Epithelial cell of proximal tubule (primary cell): ENCODE measurements at places on chromosomes 3 and 15. TPM values are rescaled to one million over a fixed set of nuclear protein-coding genes. Genes with fewer than 3 reads are reported as not detected.

The PRSS50 gene
- not detected in 2 replicates for total RNA-seq

The NR2E3 gene
- not detected in 2 replicates for total RNA-seq

The CELF6 gene
- not detected in 2 replicates for total RNA-seq

The GNAT1 gene
- total RNA-seq: not detected in 2 replicates

The PEX11A gene
- 3.5 and 4.5 TPM in 2 replicates for total RNA-seq

The WNT5A gene
- total RNA-seq: 4.4 and 12.5 TPM in 2 replicates

The PLCH1 gene
- total RNA-seq: 3.1 and 3.2 TPM in 2 replicates

The CD47 gene
- total RNA-seq: 81.0 and 141 TPM in 2 replicates

The IL5RA gene
- not detected in 2 replicates for total RNA-seq

The SPINT1 gene
- total RNA-seq: 159 and 319 TPM in 2 replicates

The ECE2 gene
- total RNA-seq: not detected in 2 replicates

The SLC51B gene
- total RNA-seq: not detected in 2 replicates

The SLC9C1 gene
- not detected in 2 replicates for total RNA-seq

The CFAP161 gene
- 0.07 TPM in 1 of 2 replicates, not detected in the other for total RNA-seq

The FANCD2OS gene
- total RNA-seq: not detected in 2 replicates

The GOLGA8G gene
- not detected in 2 replicates for total RNA-seq

The RARRES1 gene
- total RNA-seq: 9.8 and 10.4 TPM in 2 replicates

The SH2D7 gene
- not detected in 2 replicates for total RNA-seq

GRCh38 chr3:112115161-112115739 is 17.8 kb downstream of the GCSAM start:
- no peak for DNase-seq

DNA sequence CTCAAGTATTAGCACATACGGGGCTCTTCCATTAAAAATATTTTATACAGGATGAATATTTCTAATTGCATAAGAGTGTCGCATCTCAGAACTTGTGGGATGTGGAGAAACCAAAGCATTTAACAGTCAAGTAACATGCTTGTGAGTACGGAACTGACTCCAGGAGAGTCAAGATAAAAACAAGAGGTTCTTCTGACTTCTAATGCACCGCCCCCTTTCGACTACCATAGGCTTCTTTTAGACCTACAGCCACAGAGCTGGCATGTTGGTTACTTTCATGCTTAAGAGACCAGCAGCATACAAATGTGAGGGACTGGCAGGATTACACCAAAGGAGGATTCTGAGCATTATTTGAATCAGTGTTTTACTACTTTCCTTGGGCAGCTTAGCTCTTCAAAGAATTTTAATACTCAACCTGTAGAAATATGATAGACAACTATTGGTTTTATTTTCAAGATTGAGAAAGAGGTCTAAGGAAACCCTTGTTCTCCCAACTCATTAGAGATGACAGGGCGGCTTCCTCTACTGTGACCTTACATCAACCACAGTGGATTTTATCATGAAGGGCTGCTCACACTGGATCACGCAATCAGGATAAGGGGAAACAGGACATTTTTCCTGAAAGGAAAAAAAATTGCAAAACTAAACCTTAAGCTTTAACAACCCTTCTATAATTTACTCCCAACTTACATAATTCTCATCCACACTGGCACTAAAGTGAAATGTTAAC is 14.0 kb downstream of the ETV5 start:
- DNase-seq: no peak

DNA sequence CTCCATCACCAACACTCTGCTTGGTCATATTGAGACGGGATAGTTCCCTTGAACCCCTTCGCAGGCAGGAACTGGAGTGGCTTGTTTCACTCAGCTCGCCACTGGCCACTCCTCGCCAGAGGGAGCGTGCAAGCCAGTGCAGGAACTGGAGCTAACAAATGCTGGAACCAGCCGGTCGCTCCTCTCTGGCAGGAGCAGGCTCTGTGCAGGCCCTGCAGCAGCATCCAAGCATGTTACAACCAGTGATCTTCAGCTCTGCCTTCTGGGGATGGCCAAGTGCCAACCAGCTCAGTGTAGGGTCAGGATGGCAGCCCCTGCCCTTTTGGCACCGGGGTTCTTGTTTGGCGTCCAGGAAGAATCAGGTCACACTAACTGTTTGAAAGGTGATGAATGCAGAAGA is 329.0 kb upstream of the AZI2 start:
- no peak for DNase-seq

GRCh38 chr3:62873451-62873760 is 1.8 kb downstream of the CADPS start:
- no peak for DNase-seq

GRCh38 chr15:62972814-62973213 is 69.7 kb upstream of the TPM1 start:
- peak; percentile 72 for DNase-seq

- DNase-seq: peak; percentile 50
These were observed 118.3 kb downstream of the TIGIT start for GRCh38 chr3:114411811-114412803.

GRCh38 chr3:82132210-82133069 is 371.0 kb upstream of the GBE1 start:
- peak; percentile 48 for DNase-seq

- DNase-seq: no peak
These were observed 654.4 kb upstream of the ADAMTS9 start for GRCh38 chr3:65342084-65342683.

DNA sequence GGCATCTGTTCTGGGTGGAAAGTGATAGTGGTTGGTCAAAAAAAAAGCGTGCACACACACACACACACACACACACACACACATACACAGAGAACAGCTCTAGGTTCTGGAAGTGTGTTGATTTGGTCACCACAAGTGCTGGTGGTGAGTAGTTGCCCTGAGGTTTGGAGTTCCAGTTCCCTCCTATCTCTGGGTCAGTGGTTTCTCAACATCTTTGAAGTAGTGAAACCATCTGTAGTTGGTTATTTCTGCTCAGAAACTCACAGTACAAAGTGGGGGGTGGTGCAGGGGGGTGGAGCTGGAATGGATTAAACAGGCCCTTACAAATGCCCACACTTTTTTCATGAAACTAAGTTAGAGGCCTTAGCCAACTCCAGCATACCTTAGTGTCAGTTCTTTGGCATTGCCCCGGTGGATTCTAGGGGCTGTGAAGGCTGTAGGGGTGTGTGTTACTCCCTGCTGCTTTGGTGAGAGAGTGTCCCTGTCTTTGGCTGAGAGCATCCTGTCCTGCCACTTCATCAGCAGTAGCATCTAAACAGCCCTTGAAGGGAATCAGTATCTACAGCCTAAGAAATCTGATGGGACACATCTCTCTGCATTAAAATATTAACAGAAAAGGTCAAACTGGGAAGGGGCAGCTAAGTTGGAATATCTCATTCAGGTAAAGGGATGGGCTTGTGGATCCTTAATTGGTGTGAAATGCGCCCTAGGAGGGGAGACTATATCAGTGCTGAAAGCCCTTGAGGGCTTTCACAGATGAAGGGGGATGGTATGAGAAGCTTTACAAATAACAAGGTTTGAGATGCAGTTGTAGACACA is 20.6 kb downstream of the SMAD3 start:
- DNase-seq: peak; percentile 59

GRCh38 chr3:115676336-115676735 is 53.0 kb downstream of the GAP43 start:
- no peak for DNase-seq

GRCh38 chr15:92655178-92655995 is at the start of gene FAM174B:
TSS of gene FAM174B (minus strand) at chr15:92655775.
- DNase-seq: no peak

- DNase-seq: no peak
These were observed 1.3 kb upstream of the SPTSSB start for GRCh38 chr3:161372321-161373260.

DNA sequence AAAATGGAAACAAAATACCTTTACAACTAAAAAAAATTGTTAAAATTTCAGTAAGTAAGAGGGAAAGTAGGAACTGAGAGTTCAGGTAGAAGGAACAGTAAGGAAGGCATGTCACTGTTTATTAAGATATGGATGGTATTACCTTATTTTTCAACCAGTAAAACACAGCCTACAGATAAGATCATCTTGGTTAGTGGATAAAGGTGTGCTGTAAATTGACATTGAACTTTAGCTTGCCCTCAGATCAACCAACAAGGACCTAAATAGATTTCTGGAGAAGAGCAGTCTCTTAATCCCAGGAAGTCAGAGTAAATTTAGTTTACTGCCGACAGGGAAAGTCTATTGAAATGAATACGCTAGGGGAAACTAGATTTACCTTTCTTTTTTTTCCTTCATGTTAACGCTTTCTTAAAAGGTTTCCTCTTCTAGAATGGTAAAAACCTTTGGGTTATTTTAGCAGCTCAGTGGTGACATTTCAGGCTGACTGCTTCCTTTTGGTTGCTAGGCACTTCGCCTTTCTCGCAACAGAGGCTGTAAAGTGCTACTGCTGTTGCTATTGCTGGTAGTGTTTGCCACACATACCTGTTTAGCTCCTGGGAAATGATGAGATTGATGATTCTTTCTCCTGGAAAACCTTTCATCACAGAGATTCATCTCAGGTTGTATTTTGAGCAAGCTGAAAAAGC is 12.9 kb downstream of the DZIP3 start:
- DNase-seq: no peak

GRCh38 chr3:168828536-168828935 is 732.8 kb upstream of the GOLIM4 start:
- DNase-seq: no peak

GRCh38 chr3:144942093-144942837 is 970.6 kb downstream of the DIPK2A start:
- DNase-seq: no peak

DNA sequence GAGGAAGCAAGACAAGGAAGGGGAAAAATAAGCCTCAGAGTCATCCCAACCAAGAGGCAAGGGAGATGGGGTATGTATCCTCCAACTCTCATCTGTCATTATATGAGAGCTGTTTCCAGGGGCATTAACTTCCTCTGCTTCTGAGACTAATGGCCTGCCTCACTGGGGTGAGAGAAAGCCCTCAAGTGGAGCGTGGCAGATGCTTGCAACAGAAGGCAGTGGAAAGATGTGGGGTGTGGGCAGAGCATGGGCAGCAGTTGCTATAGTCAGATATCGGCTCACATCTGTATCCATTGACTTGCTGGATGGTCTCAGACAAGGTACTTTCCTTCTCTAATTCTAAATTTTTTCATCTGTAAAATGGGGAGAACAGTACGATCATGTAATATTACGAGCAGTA is 81.7 kb upstream of the PLCL2 start:
- no peak for DNase-seq

DNA sequence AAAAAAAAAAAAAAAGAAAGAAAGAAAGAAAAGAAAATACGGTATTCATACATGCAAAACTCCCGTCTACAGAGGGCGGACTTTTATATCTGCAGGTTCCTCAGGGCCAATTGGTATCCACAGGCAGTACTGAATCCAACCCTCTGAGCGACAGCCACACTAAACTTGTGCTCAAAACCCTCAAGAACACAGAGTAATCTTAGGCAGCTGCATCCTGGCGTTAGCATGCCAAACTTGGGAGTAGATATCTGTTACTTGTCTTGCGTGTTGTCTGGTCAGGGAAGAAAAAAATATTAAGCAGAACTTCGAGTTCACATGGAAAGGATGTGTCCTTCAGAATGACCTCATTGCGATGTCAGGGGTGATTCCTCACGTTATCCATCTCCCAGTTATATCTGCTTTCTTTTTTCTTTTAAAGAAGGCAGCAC is 12.8 kb downstream of the SNAP23 start:
- no peak for DNase-seq

GRCh38 chr15:41937568-41937923 is 34.8 kb downstream of the EHD4 start:
- DNase-seq: no peak

DNA sequence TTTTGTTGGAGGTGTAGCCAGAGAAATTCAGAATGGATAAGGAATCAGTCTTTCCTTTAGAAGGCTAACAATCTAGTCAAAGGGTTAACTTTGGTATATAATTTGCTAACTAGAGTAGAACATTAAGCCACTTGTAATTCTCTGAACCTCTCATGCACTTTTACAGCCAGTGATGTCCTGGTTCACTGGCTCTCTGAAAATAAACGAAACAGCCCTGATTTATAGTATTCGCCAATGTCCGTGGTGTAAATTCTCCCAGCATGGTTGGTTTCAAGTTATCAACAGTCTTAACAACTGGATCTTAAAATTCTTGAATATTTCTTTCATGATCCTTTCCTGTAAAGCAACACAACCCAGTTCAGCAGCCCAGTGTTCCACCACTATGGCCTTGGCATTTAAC is 500.4 kb upstream of the CDIN1 start:
- DNase-seq: peak; percentile 69

- no peak for DNase-seq
These were observed 111.2 kb downstream of the EOMES start for GRCh38 chr3:27610800-27611525.

- no peak for DNase-seq
These were observed 2.4 kb downstream of the MB21D2 start for GRCh38 chr3:192915304-192915703.

DNA sequence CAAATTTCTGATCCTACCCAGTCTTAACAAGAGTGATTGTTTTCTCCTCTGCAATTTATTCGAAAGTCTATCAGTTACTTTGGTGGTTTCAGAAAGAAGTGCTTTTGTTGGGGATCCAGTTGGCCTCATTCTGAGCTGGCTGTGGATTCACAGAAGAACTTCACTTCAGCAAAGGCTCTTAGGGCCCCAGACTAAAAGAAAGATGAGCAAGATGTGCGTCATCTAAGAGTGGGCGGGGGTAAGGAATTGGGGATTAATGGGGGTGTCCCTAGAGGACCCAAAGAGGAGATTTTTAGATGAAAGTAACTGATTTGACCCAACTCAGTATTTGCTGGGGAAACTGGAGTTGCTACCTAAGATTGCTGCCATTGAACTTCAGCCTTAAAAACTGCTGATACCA is 63.9 kb upstream of the TSEN2 start:
- DNase-seq: no peak

- DNase-seq: no peak
These were observed at the start of gene LIPH for GRCh38 chr3:185552358-185552877. TSS of gene LIPH (minus strand) at chr3:185552588. CDS start at chr3:185552471, 117 bp downstream.
